ENCODE measurements at places on chromosomes 5 and 9.

DNA sequence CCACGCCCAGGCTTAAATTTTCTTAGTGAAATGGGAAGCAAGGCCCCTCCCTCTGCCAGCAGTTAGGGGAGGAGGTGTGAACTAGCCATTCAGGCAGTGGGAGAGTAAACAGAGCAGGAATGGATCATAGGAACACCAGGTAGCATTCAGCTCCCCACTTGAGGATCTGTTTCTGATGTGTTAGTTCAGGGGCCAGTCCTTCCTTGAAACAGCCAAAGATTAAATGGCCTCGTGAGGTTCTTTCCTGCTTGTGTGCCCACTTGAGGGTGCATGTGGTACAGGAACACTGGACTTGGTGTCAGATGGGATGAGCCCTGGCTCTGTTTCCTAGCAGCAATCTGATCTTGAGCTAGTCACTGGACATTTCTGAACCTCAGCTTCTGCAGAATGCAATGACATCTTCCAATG is 21.2 kb downstream of the FAXDC2 start:
- no peak for DNase-seq

GRCh38 chr9:35057271-35057620 is 15.2 kb downstream of the VCP start:
- DNase-seq: no peak

DNA sequence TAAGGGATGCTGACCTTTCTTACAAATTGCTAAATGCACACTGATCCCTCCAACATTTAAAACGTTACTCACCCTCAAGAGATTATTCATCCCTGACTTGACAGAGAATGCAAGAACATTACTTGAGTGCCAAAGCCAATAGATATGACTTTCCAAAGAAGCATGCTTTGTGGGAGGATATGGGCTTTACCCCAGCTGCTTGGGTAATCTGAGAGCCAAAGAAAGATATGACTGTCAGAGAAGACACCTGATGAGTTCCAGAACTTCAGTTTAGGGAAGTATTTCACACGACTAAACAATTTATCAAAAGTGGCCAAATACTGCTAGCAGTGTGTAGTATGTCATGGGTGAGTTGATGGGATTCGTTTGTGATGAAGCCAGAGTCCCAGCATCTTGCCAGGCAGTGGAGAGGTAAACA is 7.4 kb upstream of the SPDL1 start:
- DNase-seq: peak; percentile 78

GRCh38 chr5:127796211-127796610 is 93.0 kb downstream of the CCDC192 start:
- no peak for DNase-seq

DNA sequence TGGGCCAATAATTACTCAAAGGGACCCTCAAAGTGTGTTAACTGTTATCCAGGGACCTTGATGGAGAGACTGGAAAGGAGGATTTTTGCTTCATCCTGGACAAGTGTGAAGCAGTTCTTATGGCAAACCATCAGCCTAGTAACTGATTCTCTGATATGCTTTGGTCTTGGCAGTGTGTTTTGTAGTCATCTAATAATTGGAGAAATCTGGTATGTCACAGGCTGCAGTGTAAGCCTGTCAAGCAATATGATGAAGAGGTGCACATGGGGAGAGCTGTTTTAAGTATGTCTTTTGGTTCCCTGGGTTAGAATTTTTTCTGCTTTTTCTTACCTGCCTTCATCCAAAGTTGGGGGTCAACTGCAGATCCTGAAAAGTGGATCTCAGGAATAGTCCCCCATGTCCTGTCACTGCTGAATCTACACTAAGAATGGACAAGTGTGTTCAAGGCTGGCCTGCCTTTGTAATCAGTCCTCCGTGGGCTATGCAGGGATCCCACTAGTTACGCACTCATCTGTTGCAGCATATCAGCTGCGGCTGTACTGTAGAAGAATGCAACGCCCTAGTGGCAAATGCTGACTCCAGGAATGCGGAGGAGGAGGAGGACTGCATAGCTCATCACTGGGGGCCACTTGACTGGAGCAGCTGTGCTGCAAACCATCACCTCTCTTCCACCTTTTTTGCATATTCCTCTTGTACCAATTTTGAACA is 1.9 kb downstream of the SPTAN1 start:
- peak; percentile 97 for DNase-seq

GRCh38 chr5:96933764-96934707 is 1.8 kb upstream of the LNPEP start:
- DNase-seq: no peak

- DNase-seq: no peak
These were observed 17.5 kb upstream of the GPX3 start for GRCh38 chr5:151002681-151003502.

DNA sequence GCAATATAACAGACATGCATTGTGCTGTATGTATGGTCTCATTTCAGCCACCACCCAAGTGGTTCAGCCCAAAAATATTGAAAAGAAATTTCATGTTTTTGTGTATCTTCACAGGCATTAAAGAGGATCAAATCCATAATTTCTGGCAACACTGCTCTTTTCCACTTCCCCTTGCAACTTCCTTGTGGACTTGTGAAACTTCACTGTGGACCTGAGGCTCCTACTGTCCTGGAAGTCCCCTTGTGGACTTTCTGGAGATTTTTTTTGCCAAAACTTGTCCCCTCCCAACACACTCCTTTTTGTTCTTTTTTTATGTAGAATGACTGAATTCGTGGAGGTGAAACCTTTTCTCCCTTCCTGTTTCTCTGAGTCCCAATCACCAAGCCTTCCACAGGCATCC is 14.3 kb downstream of the OTULINL start:
- no peak for DNase-seq

- DNase-seq: no peak
These were observed 3.7 kb upstream of the CLK4 start for GRCh38 chr5:178630475-178630930.

- peak; percentile 83 for DNase-seq
These were observed 616 bp downstream of the ABL1 start for GRCh38 chr9:130835441-130836298.

DNA sequence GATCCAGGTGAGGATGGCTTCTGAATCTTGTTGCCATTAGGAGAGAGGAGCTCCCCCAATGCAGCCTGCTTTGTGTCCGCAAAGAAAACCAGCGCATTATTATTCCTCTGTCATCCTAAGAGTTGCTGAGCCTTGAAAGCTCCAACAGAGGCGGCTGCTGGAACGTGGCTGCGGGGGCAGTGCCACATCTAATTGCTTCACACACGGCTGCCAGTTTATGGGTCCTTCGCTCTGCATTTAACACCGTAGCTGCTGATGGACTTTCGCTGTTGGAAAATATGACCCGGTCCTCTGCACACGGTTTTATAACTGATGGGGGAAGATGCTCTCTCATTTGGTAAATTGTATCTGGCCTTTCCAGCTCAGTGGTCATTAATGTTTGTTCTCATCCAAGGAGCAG is 38.0 kb downstream of the ZNF622 start:
- no peak for DNase-seq

DNA sequence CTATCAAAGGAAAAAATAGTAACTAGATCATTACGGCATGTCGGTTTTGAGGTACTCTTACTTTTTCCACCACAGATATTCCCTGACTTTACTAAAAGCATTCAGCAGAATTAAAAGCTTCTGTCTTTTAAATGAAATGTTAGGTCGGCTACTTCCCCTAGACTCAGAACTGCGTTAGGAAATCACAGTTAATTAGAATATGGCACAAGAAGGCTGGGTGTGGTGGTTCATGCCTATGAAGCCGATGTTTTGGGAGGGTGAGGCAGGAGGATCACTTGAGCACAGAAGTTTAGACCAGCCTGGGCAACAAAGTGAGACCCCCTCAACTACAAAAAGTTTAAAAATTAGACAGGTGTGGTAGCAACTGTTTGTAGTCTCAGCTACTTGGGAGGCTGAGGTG is 24.4 kb downstream of the CEMIP2 start:
- no peak for DNase-seq

- peak; percentile 95 for DNase-seq
These were observed 2.0 kb upstream of the MZB1 start for GRCh38 chr5:139391570-139392323.
